ENCODE measurements at places on chromosomes 3 and 15.
A peak's percentile ranks its signal among the peaks of the same experiment; 100 is the strongest.

DNA sequence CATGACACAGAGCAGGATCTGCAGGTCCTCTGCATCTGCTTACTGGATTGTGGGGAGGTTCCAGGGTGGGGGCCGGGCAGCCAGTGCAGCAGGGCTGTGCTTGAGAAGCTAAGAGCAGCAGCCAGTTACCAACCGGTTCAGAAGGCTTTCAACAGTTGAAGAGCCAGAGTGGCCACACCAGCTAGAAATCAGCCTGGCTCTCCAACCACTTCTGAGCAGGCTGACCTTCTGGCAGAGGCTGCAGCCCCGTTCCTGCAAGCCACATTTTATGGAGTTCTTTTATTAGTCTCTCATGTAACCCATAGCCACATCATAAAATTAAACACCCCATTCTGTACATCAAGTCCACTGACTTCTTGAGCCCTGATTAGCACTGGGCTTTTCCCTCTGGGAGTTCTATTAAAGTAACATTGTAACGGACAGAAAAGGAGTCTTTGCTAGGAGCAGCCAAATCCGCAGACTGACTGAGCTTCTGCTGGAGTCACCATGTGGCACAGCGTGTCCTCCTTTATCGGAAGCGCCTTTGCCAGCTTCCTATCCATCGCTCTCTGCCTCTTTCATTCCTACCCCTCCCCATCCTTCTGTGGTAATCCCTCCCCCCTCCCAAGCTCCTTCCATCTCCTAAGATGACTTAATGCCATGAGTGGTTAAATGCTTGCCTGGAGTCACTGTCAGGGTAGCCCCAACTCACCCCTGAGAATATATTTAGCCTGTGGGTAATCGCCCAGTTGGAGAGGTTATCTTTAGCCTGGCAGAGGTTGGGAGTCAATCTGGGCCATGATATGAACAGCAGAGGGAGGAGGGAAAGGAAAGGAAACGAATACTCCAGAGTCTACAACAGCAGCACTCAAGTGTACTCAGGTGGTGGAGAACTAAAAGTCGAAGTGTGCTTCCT is 138.5 kb upstream of the HES1 start:
- no peak for DNase-seq

DNA sequence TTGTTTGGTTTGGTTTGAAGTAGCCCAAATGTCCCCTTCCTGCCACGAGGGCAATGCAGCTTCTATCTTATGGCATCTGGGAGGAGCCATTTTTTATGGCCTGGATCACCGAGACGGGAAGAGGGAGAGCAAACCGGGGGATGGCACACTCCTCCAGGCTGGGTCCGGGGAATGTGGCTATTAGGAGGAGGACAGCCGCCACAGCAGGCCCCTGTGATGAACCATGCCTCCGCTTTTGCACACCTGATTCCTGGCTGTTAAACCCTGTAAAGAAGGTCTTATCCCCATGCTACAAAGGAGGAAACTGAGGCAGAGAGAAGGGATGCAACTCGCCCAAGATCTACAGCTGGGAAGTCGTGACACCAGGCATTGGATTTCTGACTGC is 157.6 kb downstream of the OR4M2 start:
- no peak for DNase-seq

DNA sequence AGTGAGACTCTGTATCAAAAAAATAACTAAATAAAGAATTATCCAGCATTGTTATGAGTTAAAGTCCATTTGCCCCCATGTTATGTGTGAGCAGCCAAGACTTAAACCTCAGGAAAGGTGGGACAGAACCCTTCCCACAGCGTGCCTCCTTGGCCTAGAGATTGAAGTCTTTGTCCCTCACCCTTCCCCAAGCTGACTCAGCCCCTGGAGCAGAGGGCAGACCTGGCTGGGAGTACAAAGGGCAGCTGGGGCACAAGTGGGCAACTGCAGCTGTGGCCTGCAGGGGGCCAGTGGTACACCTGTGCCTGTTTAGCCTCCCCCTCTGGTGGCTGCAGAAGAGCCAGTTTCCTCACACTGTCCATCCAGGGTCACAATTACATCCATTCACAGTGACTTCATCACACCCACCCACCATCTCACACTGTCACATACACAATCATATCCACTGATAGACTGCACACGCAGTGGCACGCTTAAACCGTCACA is 940 bp upstream of the ACY1 start:
- peak; percentile 77 for DNase-seq

GRCh38 chr15:63189941-63190768 is 749 bp downstream of the RAB8B start:
- no peak for DNase-seq

DNA sequence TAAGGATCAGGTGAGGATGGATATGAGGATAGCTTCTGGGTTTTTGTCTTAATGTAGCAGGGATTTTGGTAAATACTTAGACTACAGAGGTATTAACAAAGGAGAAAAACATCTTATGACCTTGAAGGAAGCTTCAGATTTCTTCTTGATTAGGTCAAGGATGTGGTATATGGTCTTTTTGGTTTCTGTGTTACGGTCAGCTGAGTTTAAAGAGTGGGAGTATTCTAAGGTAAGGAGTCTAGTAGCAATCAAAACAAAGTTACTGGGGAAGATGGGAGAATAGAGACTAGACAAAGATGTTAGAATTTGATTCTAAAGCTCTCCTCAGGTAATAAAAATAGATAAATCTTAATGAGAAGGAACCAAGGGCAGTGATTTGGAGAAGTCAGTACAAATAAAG is 6.2 kb downstream of the HMG20A start:
- DNase-seq, result no peak

GRCh38 chr3:24290596-24290995 is 204.1 kb downstream of the THRB start:
- no peak for DNase-seq

All from body of pancreas (tissue), 4 donors.